ENCODE measurements at places on chromosomes 7 and 10. TPM values are rescaled to one million over a fixed set of nuclear protein-coding genes. Genes with fewer than 3 reads are reported as not detected.

The AOC1 gene
- total RNA-seq = 0.67 TPM

The GALNT17 gene
- total RNA-seq = 2.2 TPM

DNA sequence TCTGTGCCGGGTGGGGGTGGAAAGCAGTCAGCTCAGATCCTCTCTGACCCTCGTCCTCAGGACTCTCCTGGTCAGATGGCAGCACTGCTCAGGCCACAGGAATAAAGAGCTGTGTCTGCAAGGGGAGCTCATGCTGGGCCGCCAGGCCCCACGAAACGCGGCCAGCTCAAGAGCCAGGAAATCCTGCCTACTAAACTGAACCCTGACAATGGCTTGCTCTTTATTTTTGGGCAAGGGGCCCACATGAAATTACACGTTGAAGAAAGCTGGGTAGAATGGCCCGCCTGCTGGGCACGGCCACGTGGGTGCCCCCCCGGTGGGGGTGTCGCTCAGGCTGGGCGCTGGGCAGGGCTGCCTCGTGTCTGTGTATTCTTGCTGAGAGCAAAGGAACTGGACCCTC is 103.0 kb downstream of the ITIH5 start:
- DNase-seq = no peak

The SEC24C gene
- total RNA-seq = 65.5 TPM

GRCh38 chr10:32980242-32980557 is 22.2 kb upstream of the ITGB1 start:
- DNase-seq = no peak

Data from mesenteric fat pad (tissue), 1 donor.